Activated naive CD4-positive, alpha-beta T cell treated with anti-CD3 and anti-CD28 coated beads, Interleukin-2, amount 10 ng/mL, durations not matched to agents 5 hours and 36 hours (primary cell): ENCODE measurements at places on chromosomes 5 and 9. TPM values are rescaled to one million over a fixed set of nuclear protein-coding genes. Genes with fewer than 3 reads are reported as not detected.

The TLR4 gene
- total RNA-seq, result 0.15 TPM

The SPATA31A5 gene
- not detected for total RNA-seq

The SLC25A48 gene
- total RNA-seq, result not detected

The GRIA1 gene
- total RNA-seq, result not detected

The HACD4 gene
- 13.0 TPM for total RNA-seq

The IFNA21 gene
- total RNA-seq, result not detected

The KCTD16 gene
- not detected for total RNA-seq

The NFIB gene
- not detected for total RNA-seq

The CARTPT gene
- not detected for total RNA-seq

The LAMC3 gene
- total RNA-seq, result 0.10 TPM

The AJM1 gene
- 5.6 TPM for total RNA-seq

The PRR16 gene
- not detected for total RNA-seq

The NEUROG1 gene
- total RNA-seq, result not detected

The NUDT2 gene
- total RNA-seq, result 29.8 TPM

The ISCA1 gene
- total RNA-seq, result 20.6 TPM

The ACER2 gene
- 2.6 TPM for total RNA-seq
